ENCODE measurements at places on chromosomes 7 and 10. TPM values are rescaled to one million over a fixed set of nuclear protein-coding genes. Genes with fewer than 3 reads are reported as not detected.

FAM180A gene
- not detected for total RNA-seq

TFPI2 gene
- 0.96 TPM for total RNA-seq

NANOS1 gene
- 0.69 TPM for total RNA-seq

PLA2G12B gene
- not detected for total RNA-seq

MYPN gene
- total RNA-seq, result not detected

WIPF3 gene
- total RNA-seq, result not detected

GRCh38 chr10:30750971-30751677, 121.6 kb upstream of the LYZL2 start:
- no peaks in the 10 kb centered on the region for H3K27me3 ChIP-seq
- DNase-seq, result no peak
- no peak overlapping the region for H3K27ac ChIP-seq
- no peaks in the 10 kb centered on the region for H3K36me3 ChIP-seq
- H3K4me3 ChIP-seq, result no peak overlapping the region

DNA sequence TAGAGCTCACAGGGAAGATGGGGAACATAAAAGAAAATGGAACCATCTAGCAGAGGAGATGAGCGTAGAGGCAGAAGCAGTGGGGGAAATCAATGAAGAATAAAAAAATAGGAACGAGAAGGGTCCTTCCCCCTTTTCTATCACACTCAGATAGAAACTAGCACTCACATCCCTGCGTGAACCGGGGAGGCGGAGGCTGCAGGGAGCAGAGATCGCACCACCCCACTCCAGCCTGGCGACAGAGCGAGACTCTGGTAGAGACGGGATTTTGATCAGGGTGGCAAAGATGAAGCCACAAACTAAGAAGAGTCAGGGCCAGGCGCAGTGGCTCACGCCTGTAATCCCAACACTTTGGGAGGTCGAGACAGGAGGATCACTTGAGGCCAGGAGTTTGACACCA, 64.7 kb upstream of the ECHDC3 start:
- no peaks in the 10 kb centered on the region for H3K36me3 ChIP-seq
- no peak overlapping the region for H3K4me3 ChIP-seq
- no peaks in the 10 kb centered on the region for H3K27me3 ChIP-seq

DNA sequence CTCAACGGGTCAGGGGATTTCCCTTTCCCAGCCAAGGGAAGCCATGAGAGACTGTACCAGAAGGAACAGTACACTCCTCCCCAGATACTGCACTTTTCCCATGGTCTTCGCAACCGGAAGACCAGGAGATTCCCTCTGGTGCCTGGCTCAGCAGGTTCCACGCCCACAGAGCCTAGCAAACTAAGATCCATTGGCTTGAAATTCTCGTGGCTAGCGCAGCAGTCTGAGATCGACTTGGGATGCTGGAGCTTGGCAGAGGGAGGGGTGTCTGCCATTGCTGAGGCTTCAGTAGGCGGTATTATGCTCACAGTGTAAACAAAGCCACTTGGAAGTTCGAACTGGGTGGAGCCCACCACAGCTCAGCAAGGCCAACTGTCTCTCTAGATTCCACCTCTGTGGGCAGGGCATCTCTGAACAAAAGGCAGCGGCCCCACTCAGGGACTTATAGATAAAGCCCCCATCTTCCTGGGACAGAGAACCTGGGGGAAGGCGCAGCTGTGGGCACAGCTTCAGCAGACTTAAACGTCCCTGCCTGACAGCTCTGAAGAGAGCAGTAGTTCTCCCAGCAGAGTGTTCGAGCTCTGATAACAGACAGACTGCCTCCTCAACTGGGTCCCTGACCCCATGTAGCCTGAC, 29.6 kb downstream of the SLC16A12 start:
- no peak overlapping the region for H3K27ac ChIP-seq
- no peaks in the 10 kb centered on the region for H3K36me3 ChIP-seq
- no peaks in the 10 kb centered on the region for H3K27me3 ChIP-seq
- H3K4me1 ChIP-seq, result peaks cover 3% of the 10 kb centered on the region
- no peak overlapping the region for H3K4me3 ChIP-seq
- DNase-seq, result no peak

- H3K27ac ChIP-seq, result no peak overlapping the region
- DNase-seq, result no peak
- no peaks in the 10 kb centered on the region for H3K27me3 ChIP-seq
- H3K4me3 ChIP-seq, result no peak overlapping the region
Measured at GRCh38 chr10:116632596-116633215, 12.0 kb downstream of the PNLIPRP2 start.

DNA sequence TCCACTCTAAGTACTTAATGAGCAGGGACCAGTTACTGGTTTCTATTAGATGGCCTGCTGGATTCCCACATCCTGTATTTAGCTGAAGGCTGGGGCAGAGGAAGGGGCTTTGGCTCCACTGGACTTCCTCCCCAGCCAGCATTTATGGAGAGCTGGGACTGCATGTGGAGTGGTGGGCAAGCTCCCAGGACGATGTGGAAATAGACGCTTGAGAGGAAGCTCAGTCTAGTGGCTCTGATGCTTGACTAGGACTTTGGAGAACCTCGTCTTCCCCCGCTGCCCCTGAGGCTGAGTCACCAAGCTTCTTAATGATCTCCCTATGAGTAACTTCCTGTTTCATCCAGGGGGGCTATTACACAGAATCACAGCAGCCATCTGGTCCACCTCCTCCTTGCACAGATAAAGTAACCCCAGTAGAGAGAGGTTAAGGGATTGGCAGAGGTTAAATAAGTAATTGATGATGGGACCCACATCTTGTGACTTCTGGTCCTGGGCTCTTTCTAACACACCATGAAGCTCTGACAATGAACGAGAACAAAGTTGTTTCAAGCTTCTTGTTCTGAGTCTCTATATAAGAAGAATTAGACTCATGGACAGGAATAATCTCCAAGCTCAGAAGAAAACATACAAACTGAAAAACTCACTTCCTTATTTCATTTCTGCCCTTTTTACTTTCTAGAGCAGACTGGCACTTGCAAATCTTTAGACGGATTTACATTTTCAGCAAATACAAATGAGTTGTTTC, 126.2 kb downstream of the PRPF18 start:
- no peak overlapping the region for H3K4me3 ChIP-seq
- H3K36me3 ChIP-seq, result no peaks in the 10 kb centered on the region
- H3K27ac ChIP-seq, result peak overlapping the region; percentile 11
- peak; percentile 60 for DNase-seq
- peaks cover 20% of the 10 kb centered on the region for H3K4me1 ChIP-seq

DNA sequence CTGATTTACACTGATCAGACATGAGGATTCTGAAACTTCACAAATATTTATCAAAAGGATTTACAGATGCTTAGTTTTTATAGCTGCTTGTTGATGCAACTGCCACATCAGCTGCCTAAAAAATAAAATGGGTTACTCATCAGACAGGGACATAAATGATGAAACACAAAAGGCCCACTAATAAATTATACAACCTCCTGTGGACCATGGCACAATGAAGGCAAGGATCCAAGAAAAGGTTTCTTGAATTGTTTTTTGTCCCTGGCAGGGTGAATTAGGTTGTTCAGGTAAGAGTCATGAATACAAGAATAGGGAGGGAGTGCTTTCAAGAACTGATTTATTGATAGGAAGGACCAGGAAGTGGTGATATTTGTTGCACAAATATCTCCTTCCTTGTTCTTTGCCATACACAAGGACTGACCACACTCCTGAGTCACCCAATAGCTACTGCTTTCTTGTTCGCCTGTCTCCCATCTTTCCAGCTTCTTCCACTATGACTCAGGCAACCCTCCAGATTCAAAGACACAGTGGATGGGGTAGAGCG, 234.5 kb downstream of the AHR start:
- H3K4me1 ChIP-seq, result no peaks in the 10 kb centered on the region
- no peak overlapping the region for H3K4me3 ChIP-seq
- H3K27me3 ChIP-seq, result no peaks in the 10 kb centered on the region
- no peaks in the 10 kb centered on the region for H3K36me3 ChIP-seq
- no peak overlapping the region for H3K27ac ChIP-seq

DNA sequence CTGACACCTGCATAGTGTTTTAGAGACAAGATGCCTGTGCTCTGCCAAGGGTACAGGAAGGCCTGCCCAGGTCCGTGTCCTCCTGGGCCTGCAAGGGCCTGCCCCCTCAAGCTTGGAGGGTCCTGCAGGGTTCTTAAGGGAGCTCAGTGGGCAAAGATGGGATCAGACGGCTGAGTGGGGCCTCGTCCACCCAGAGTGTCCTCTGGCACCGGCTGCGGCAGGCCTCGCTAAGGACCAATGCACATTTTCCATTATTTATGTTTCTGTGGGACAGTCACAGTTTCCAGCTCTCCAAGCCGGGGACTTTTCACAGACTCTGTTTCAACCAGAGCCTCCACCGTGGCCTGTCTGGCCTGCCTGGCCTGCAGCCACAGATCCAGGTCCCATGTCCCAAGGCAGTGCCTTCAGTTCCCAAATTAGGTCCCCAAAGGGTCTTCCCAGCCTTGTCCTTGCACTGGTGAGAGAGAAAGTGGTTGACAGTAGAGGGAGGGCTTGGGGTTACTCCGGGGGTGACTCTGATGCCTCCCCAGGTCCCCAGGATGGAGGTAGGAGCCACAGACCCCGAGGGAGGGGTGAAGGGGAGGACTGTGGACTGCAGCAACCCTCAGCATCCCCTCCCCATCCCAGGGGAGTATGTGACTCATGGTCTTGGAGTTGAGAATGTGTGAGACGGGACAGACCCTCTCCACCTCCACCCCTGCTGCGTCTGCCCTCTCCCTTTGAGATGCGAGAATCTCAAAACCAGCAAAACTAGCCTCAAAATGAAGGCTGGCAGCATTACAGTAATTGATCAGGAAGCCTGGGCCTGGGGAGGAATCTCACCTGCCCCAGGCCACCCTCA, 14.8 kb downstream of the MYL10 start:
- H3K36me3 ChIP-seq, result no peaks in the 10 kb centered on the region
- no peak overlapping the region for H3K27ac ChIP-seq
- no peak overlapping the region for H3K4me3 ChIP-seq
- no peaks in the 10 kb centered on the region for H3K27me3 ChIP-seq
- no peaks in the 10 kb centered on the region for H3K4me1 ChIP-seq

DNA sequence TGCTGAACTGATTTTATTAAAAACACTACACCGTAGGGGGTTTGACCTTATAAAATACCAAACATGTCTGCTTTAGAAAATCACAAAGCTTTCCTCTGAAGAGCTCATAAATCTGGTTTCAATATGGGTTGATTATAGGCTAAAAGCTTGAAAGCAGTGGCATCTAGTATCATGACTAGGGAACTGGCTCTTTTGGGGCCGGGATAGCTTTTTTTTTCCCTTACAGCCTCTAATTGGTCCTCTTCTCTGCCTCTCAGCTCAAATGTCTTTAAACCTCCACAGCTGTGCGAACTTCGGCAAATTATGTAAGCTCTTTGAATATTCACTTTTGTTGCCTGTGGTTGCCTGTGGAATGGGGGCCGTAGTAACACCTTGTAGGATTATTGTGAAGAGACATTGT, 8.4 kb downstream of the BAMBI start:
- no peaks in the 10 kb centered on the region for H3K4me1 ChIP-seq
- H3K27ac ChIP-seq, result no peak overlapping the region
- H3K27me3 ChIP-seq, result peaks cover 7% of the 10 kb centered on the region
- H3K4me3 ChIP-seq, result no peak overlapping the region

GRCh38 chr10:128263891-128264688, 137.9 kb upstream of the MKI67 start:
- H3K36me3 ChIP-seq, result no peaks in the 10 kb centered on the region
- no peak overlapping the region for H3K4me3 ChIP-seq
- no peaks in the 10 kb centered on the region for H3K4me1 ChIP-seq
- DNase-seq, result peak; percentile 28
- peaks cover 10% of the 10 kb centered on the region for H3K27me3 ChIP-seq

GRCh38 chr7:39313974-39314373, 252.2 kb upstream of the YAE1 start:
- H3K4me1 ChIP-seq, result no peaks in the 10 kb centered on the region
- H3K27ac ChIP-seq, result no peak overlapping the region
- no peak overlapping the region for H3K4me3 ChIP-seq
- no peaks in the 10 kb centered on the region for H3K36me3 ChIP-seq

- DNase-seq, result no peak
- H3K4me3 ChIP-seq, result no peak overlapping the region
- no peak overlapping the region for H3K27ac ChIP-seq
- H3K36me3 ChIP-seq, result peaks cover 47% of the 10 kb centered on the region
- no peaks in the 10 kb centered on the region for H3K27me3 ChIP-seq
Measured at GRCh38 chr10:96133135-96133534, 3.0 kb downstream of the ZNF518A start.

DNA sequence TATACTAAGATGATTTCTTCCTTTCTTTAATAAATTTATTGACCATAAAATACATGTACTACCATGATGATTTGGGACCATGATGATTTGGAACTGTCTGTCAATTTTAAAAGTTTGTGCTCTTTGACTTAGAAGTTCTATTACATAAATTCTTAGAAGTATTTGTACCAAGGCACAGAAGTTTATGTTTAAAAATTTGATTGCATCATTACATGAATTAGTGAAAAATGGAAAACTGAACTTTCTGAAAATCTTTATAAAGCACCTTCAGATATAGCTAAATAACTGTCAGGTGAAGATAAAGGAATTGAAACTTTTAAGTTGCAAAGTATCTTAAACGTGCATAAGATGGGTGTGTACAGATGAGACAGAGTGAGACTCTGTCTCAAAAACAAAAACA, 32.0 kb downstream of the MALSU1 start:
- H3K27me3 ChIP-seq, result no peaks in the 10 kb centered on the region
- H3K4me1 ChIP-seq, result no peaks in the 10 kb centered on the region
- H3K4me3 ChIP-seq, result no peak overlapping the region
- no peak overlapping the region for H3K27ac ChIP-seq
- DNase-seq, result no peak
- no peaks in the 10 kb centered on the region for H3K36me3 ChIP-seq

GRCh38 chr7:43077285-43077684, 35.2 kb upstream of the HECW1 start:
- H3K36me3 ChIP-seq, result no peaks in the 10 kb centered on the region
- no peak for DNase-seq
- no peak overlapping the region for H3K4me3 ChIP-seq

GRCh38 chr10:118042336-118042735, 4.4 kb downstream of the RAB11FIP2 start:
- no peak overlapping the region for H3K27ac ChIP-seq
- no peaks in the 10 kb centered on the region for H3K27me3 ChIP-seq
- no peak for DNase-seq
- H3K36me3 ChIP-seq, result no peaks in the 10 kb centered on the region

- no peak for DNase-seq
- H3K4me3 ChIP-seq, result no peak overlapping the region
- no peaks in the 10 kb centered on the region for H3K4me1 ChIP-seq
- H3K27ac ChIP-seq, result no peak overlapping the region
- no peaks in the 10 kb centered on the region for H3K27me3 ChIP-seq
- no peaks in the 10 kb centered on the region for H3K36me3 ChIP-seq
Measured at GRCh38 chr10:34305189-34305588, 509.9 kb downstream of the PARD3 start.

- DNase-seq, result no peak
- H3K4me3 ChIP-seq, result no peak overlapping the region
- no peak overlapping the region for H3K27ac ChIP-seq
- no peaks in the 10 kb centered on the region for H3K4me1 ChIP-seq
Measured at GRCh38 chr7:143227806-143228205, 6.0 kb downstream of the TAS2R40 start.
